ENCODE measurements at places on chromosomes 12 and 14.

DNA sequence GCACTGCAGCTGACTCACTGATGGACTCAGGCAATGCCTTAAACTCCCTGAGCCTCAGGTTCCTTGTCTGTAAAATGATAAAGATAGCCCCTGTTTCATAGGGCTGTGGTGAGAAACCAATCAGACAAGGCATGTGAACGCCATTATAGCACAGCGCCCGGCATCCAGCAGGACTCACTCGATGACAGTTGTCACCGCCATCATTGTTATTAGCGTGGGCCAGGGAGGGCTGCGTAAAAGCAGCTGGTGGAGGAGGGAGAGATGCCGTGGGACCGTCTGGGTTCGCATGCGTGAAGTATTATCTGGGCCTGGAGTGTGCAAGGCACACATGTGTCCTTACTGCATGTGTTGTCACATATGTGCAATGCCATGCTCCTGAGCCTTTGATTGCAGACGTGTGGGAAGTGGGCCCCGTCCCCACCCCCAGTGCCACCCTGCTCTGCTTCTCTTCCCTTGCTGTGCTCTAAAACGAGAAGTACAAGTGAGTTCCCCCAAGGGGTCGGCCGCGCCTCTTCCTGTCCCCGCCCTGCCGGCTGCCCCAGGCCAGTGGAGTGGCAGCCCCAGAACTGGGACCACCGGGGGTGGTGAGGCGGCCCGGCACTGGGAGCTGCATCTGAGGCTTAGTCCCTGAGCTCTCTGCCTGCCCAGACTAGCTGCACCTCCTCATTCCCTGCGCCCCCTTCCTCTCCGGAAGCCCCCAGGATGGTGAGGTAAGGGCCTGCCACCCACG is at the start of gene PTPN6:
Gene PTPN6, plus strand, starts transcription at position 546 of the 730 bp plus-strand sequence. Its CDS starts 157 bp downstream, at position 703.
- H3K27me3 ChIP-seq, result no peaks in the 10 kb centered on the region
- H3K4me1 ChIP-seq, result peaks cover 21% of the 10 kb centered on the region
- H3K27ac ChIP-seq, result no peak within 1 kb of the TSS
- H3K4me3 ChIP-seq, result no peak within 1 kb of the TSS
- peaks cover 2% of the 10 kb centered on the region for H3K36me3 ChIP-seq

- DNase-seq, result no peak
- H3K36me3 ChIP-seq, result no peaks in the 10 kb centered on the region
- H3K4me3 ChIP-seq, result no peak overlapping the region
- H3K4me1 ChIP-seq, result no peaks in the 10 kb centered on the region
- no peak overlapping the region for H3K27ac ChIP-seq
Measured at GRCh38 chr14:66104486-66104885, 381.7 kb upstream of the CCDC196 start.

- peaks cover 5% of the 10 kb centered on the region for H3K36me3 ChIP-seq
- H3K4me3 ChIP-seq, result no peak overlapping the region
- no peaks in the 10 kb centered on the region for H3K27me3 ChIP-seq
- no peak for DNase-seq
- no peak overlapping the region for H3K27ac ChIP-seq
Measured at GRCh38 chr14:102283631-102284129, 21.3 kb downstream of the MOK start.

GRCh38 chr14:64723691-64724577 is 19.7 kb downstream of the PLEKHG3 start:
- peaks cover 68% of the 10 kb centered on the region for H3K4me1 ChIP-seq
- H3K27ac ChIP-seq, result peak overlapping the region; percentile 19
- H3K36me3 ChIP-seq, result no peaks in the 10 kb centered on the region
- peak; percentile 64 for DNase-seq

DNA sequence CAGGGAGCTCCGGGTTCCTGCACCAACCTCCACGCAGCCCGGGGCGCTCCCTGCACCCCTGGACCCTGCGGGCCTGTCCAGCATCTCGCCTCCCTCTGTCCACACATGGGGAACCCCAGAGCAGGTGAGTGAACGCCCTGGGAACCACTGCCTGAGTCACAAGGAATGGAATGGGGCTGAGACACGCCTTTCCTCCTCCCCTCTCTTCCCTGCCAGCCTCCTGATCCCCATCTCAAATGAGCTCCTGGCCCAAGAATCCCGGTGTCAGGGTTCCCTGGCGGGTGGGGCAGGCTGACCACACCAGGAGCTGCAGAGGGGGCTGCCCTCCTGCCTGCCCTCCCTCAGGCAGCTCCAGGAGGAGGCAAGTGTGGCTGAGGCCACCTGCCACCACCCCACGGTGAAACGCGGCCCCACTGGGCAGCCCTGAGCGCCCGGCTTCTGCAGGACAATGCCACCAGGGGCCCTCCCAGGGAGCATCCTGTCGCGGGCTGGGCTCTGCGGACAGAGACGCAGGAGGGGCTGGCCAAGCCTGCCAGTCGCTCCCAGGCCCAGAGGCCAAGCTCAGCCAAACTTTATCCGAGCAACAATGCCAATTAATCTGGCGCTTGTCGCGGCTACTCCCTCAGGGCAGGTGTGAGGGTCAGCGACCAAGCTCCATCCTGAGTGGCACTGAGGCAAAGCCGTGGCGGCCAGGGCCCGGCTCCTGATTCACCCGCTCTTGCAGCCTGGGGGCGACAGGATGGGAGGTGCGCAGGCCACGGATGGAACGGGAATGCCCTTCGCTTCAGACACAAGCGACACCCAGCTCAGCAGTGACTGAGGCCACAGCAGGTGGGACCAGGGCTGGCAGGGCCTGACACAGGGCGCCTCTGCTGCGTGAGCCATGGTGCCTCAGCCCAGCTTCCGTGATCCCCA is 44.3 kb downstream of the GALNT9 start:
- no peaks in the 10 kb centered on the region for H3K36me3 ChIP-seq
- H3K4me1 ChIP-seq, result peaks cover 6% of the 10 kb centered on the region
- DNase-seq, result no peak
- peaks cover 84% of the 10 kb centered on the region for H3K27me3 ChIP-seq
- H3K27ac ChIP-seq, result no peak overlapping the region
- H3K4me3 ChIP-seq, result no peak overlapping the region

DNA sequence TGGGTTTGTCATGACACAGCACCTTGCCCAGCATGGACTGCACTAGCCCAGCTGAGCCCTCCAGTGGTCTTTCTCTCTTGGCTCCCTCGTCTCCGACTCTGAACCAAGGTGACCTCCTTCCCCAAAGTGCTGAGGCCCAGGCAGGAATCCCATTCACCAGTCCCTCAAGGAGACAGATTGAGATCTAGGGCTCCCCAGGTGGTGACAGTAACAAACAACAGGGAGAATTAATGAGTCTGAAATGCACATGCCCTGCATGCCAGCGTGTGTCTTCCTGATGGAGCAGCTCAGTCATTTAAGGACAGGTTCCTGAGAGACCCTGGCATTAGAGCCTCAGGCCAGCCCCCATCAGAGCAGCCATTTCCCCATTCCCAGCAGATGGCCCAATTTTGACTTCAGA is 51.4 kb upstream of the OAS1 start:
- no peaks in the 10 kb centered on the region for H3K36me3 ChIP-seq
- DNase-seq, result no peak
- no peak overlapping the region for H3K4me3 ChIP-seq
- H3K4me1 ChIP-seq, result peaks cover 1% of the 10 kb centered on the region

GRCh38 chr14:61563880-61564617 is 131.3 kb upstream of the HIF1A start:
- peaks cover 42% of the 10 kb centered on the region for H3K4me1 ChIP-seq
- DNase-seq, result no peak
- peak overlapping the region; percentile 98 for H3K27ac ChIP-seq

DNA sequence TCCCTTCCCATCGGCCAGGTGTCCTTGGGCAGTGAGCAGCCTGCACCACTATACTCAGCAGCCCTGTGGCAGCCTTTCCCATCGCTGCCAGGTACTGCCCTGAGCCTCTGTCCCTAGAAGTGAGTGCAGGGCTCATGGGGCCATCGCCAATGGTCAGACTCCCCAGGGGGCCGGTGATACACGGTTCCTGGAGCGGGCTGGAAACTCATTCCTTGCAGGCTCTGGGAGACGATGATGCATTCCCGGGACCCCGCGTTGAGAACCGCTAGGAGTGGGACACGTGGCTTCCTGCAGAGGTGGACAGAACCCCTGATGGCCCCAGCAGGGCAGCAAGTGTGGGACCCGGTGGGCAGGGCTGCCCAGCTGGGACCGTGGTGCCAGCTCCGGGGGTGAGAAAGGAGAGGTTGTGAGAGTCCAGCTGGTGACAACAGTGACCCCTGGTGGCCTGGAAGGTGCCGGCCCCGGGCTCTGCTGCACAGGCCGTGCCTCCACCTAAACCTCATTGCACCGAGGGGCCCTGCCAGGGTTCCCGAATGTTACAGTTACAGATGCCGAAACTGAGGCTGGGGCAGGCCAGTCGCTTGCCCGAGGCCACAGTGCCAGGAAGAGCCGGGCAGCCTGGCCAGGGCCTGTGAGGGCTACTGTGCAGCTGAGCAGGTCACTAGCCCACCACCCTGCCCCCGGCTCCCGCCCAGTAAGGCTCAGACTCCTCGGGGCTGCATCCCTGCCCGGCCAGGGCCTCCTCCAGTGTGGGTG is 33.8 kb downstream of the FBRSL1 start:
- peak; percentile 46 for DNase-seq
- H3K36me3 ChIP-seq, result peaks cover 49% of the 10 kb centered on the region
- peak overlapping the region; percentile 62 for H3K27ac ChIP-seq
- H3K4me1 ChIP-seq, result peaks cover 52% of the 10 kb centered on the region
- no peak overlapping the region for H3K4me3 ChIP-seq

GRCh38 chr14:76289276-76289675 is 86.7 kb upstream of the ESRRB start:
- H3K27me3 ChIP-seq, result peaks cover 7% of the 10 kb centered on the region
- no peaks in the 10 kb centered on the region for H3K4me1 ChIP-seq
- DNase-seq, result no peak
- no peaks in the 10 kb centered on the region for H3K36me3 ChIP-seq
- H3K4me3 ChIP-seq, result no peak overlapping the region
- H3K27ac ChIP-seq, result no peak overlapping the region

DNA sequence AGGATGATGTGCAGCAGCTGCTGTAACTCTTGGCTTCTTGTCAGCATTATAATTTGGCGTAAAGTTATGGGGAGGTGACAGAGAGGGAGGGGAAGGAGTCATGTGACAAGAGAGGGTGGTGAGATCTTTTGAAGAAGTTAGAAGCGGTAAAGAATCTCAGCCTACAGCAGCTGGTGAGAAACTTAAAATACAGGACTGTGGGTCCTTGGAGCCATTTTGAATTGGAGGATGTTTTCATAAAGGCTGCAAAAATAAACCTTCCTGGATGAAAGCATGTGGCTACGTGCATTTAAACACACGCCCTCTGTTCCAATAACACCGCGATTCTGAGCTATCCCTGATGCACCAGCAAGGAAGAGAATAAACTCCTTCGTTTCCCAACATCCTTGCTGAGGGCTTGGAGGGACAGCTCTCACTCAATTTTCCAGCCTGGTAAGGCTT is 133.7 kb downstream of the TMEM30B start:
- H3K4me1 ChIP-seq, result peaks cover 23% of the 10 kb centered on the region
- no peaks in the 10 kb centered on the region for H3K27me3 ChIP-seq
- peak overlapping the region; percentile 90 for H3K27ac ChIP-seq
- H3K36me3 ChIP-seq, result no peaks in the 10 kb centered on the region

DNA sequence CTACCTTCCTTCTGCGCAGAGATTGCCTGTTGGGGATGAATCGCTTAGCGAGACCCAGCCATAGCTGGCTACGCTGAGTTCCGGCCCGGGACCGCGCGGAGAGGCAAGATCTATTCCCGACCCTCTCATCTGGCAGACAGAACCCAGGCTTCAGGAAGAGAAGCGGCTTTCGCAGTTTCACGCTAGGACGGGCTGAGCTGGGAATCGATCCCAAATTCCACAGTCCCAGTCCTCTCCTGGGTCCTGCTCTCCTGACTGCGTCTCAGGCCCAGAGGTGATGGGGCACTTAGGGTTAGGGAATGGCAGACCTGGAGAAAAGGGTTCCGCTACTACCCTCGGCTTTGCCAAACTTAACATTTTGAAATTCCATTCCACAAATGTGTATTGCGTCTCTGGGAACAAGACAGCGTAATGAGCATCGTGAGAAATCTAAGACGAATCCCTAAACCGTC is 2.8 kb downstream of the PTPN21 start:
- H3K4me3 ChIP-seq, result peak overlapping the region; percentile 95
- no peak overlapping the region for H3K27ac ChIP-seq
- H3K36me3 ChIP-seq, result peaks cover 28% of the 10 kb centered on the region

- H3K27me3 ChIP-seq, result no peaks in the 10 kb centered on the region
- peaks cover 7% of the 10 kb centered on the region for H3K36me3 ChIP-seq
- DNase-seq, result no peak
- H3K4me3 ChIP-seq, result no peak overlapping the region
- H3K4me1 ChIP-seq, result peaks cover 4% of the 10 kb centered on the region
Measured at GRCh38 chr12:121649322-121649721, 20.1 kb downstream of the MORN3 start.

- peaks cover 48% of the 10 kb centered on the region for H3K27me3 ChIP-seq
- peaks cover 36% of the 10 kb centered on the region for H3K36me3 ChIP-seq
- peaks cover 11% of the 10 kb centered on the region for H3K4me1 ChIP-seq
Measured at GRCh38 chr14:100556936-100557505, 30.2 kb downstream of the BEGAIN start.

DNA sequence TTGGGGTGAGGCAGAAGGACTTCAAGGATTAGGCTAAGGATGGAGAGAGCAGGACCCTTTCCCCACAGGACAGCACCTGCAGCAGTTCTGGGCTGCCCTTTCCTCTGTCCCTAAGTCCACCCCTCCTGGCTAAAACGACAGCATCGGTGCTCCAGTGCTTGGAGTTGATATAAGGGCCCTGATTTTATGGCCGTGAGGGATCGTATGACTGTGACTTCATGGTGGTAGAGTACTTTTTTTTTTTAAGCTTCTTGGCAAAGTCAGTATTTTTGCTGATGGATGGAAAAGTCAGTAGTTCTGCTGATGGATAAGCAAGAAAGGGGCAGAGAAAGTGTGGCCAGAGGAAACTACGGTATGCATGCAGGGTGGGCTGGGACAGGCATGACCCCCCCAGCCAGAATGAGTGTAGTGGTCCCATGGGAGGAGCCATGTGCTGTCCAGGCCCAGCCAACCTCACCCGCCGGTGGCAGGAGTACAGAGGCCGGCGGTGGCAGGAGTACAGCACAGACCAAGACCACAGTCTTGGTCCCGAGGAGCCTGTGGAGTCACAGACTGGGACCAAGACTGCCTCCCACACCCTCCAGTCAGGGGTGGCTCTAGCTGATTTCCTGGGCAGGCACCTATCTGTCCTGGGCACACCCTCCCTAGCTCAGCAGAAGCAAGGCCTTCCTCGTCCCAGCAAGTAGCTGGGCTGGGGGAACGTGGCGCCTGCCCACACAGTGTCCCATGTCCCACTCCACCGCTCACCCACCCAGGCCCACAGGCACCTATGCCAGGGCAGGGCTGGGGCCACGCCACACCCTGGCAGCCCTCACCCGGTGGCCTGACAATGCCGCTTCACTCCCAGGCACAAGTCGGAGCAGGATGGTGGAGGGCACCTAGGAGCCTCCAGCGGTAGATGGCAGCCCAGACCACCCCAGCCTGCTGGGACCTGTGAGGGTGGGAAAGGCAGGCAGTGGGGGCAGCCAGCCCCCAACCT is 46.3 kb downstream of the CCDC88C start:
- no peaks in the 10 kb centered on the region for H3K27me3 ChIP-seq
- no peak overlapping the region for H3K27ac ChIP-seq
- H3K36me3 ChIP-seq, result no peaks in the 10 kb centered on the region
- H3K4me1 ChIP-seq, result peaks cover 19% of the 10 kb centered on the region

GRCh38 chr14:61106271-61106958 is 125.4 kb downstream of the SLC38A6 start:
- no peaks in the 10 kb centered on the region for H3K27me3 ChIP-seq
- H3K27ac ChIP-seq, result no peak overlapping the region
- DNase-seq, result no peak
- peaks cover 27% of the 10 kb centered on the region for H3K4me1 ChIP-seq
- H3K36me3 ChIP-seq, result peaks cover 4% of the 10 kb centered on the region

GRCh38 chr14:104111301-104112112 is 26.0 kb downstream of the ASPG start:
- no peaks in the 10 kb centered on the region for H3K36me3 ChIP-seq
- peaks cover 36% of the 10 kb centered on the region for H3K27me3 ChIP-seq
- H3K27ac ChIP-seq, result no peak overlapping the region
- H3K4me3 ChIP-seq, result no peak overlapping the region
- no peak for DNase-seq

GRCh38 chr14:32183151-32184058 is 18.4 kb upstream of the RNU6-7 start:
- no peak overlapping the region for H3K4me3 ChIP-seq
- no peak overlapping the region for H3K27ac ChIP-seq
- H3K36me3 ChIP-seq, result no peaks in the 10 kb centered on the region

All from mesenchymal stem cell (in vitro differentiated cells and primary cell).